ENCODE measurements at places on chromosomes 6 and 20.
A peak's percentile ranks its signal among the peaks of the same experiment; 100 is the strongest.

DNA sequence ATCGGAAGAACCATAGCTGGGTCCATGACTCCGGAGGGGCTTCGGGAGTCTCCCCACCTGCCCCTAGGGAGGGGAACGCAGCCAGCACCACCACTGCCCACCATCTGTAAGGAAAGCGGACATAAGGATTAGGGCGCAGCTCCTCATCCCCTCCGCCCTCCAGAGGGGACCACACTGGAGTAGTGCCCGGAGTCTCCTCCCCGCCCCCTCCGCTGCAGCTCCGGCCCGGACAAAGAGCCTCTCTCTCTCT, 628 bp downstream of the SLC35B2 start:
- DNase-seq, result no peak

- DNase-seq, result no peak
Observed at GRCh38 chr6:53436526-53437303, 88.0 kb upstream of the ELOVL5 start.

DNA sequence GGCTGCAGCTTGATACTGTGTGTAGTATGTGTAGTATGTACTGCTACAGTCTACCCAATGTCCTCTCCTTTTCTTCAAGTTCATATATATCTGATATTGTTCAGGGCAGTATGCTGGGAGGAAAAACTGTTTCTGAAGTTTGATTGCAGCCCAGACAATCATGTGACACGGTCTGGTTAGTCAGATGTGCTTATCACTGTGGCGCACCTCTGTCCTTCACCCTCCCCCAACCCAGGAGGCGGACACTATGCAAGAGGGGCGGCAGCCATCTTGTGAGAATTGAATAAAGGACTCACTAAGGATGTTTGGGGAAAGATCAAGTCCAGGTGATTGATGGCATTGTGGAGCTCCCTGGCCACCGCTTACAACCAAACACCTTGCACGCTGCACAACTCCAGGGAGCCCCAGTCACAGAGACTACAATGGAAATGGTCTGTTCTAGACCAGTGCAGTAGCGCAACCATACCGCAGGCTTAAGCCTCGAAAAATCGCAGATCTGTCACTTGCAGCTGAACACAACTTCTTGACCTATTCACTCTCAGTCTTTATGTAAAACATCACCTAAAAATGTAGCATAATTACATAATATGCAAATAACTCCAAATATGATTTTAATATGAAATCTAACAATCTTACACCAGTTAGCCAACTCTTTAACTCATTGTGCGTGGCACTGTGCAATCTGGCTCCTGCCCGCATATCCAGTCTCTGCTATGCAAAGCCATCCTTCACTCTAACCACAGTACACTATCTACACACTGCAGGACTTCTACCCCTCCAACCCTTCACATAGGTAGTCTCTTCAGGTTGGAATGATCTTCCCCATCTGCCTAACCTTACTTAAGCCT, 79.3 kb downstream of the VGLL2 start:
- DNase-seq, result no peak

DNA sequence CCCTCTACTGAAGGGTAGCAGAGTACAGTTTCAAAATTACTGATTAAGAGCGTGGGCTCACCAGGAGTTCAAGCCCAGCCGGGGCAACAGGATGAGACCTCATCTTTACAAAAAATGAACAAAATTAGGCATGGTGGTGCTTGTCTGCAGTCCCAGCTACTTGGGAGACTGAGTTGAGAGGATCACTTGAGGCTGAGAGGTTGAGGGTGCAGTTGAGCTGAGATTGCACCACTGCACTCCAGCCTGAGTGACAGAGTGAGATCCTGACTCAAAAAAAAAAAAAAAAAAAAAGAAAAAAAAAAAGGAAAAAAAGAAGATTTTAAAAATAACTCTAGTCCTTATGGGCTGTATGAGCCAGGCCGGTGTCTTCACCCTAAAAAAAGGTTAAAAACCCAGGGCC, 18.7 kb downstream of the PABPC1L start:
- DNase-seq, result no peak

GRCh38 chr20:57654998-57655808, 35.0 kb upstream of the ZBP1 start:
- no peak for DNase-seq

DNA sequence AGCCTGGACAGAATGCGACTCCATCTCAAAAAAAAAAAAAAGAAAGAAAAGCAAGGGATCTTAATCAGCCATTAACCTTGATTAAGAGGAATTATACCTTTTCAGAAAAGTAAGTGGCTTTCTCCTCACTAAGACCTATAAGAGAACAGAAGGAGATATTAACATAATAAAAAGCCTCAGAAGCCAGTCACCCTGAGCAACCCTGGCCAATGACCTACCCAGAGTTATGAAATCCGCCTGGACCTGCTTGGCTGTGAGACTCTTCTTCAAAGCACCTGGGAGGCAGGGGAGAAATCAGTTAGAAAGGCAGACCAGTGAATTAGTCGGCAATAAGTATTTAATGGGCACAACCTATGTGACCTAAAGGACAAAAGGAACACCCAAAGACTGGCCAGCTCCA, 32.7 kb upstream of the C20orf203 start:
- no peak for DNase-seq

- no peak for DNase-seq
Observed at GRCh38 chr6:141443668-141444289, 688.9 kb upstream of the GJE1 start.

DNA sequence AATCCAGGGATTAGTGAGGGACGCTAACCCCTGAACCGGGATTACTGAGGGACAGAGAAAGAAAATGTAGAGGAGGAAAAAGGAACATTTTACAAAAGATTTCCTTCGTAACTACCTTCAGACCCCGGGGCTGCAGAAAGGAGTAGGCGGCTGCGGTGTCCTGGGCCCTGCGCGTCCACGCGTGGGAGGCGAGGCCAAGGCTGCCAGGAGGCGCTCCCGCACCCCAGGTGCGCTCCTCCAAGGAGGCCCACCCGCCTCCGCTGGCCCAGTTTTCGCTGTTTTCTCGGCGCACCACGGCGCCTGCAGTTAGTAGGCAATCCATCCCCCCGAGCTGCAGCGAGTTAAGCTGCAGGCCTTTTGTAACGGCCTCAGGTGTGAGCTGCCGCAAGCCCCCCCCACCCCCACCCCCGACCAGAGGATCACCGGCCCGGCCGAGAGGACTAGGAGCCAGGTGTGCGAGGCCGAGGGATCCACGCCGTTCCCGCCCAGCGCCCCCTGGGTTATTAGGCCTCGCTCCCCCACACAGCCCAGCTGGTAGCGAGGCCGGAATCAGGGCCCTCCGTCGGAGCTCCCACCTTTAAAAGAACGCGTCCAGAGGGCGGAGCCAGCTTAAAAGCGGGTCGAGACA, 380.3 kb upstream of the ARID1B start:
- DNase-seq, result no peak

DNA sequence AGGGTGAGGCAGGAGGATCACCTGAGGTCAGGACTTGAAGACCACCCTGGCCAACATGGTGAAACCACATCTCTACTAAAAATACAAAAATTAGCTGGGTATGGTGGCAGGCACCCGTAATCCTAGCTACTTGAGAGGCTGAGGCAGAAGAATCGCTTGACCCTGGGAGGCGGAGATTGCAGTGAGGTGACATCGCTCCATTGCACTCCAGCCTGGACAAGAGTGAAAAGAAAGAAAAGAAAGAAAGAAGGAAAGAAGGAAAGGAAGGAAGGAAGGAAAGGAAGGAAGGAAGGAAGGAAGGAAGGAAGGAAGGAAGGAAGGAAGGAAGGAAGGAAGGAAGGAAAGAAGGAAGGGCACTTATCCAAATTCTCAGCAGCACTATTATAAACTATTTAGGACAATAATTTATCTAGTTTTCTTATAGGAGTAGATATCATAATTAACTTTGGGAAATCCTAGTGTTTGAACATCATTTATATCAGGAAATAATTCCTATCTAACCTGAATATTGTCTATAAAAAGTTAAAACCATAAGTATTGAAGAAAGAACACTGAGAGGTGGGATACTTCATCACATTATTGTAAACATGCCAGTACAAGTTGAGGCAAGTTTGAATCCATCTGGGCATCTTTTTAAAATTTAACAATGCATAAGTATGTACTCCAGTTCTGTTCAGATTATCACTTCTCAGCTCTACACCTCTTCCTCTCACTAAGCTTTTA, 305.5 kb downstream of the SLC35F1 start:
- DNase-seq, result no peak

DNA sequence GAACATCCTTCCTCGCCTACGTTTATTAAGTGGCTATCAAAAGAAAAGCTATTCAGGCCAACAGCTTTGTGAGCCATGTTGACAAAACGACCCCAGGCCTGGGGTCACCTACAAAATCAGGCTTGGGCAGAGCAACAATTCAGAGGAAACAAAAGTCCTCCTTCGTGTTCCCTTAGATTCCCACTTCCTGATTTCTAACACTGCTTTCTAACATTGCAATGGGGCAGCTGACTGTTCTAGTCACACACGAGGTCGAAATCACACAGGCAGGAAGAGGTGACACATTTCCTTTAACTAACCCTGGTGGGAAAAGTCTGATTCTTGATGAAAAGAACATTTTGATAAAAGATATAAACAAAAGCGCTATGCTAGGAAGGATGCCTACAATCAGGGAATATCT, 31.9 kb downstream of the WDR27 start:
- DNase-seq, result no peak

GRCh38 chr6:80548532-80548931, 442.1 kb downstream of the BCKDHB start:
- no peak for DNase-seq

DNA sequence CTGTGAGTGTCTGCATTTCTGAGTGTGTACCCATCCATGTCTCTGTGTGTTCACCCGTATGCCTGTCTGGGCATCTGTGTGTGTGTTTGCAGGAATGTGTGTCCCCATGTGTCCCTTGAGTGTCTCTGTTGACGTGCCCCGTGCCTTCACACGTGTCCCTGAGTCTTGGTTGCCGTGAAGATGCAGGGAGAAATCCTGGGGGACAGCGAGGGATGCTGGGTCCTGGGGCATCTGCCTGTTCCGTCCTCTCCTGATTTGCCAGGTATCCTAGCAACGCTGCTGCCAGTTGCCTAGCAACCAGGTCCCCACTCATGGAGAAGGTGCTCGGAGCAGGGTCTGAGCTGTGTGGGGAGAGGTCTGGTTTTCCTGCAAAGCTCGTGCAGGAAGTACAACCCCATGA, 6.0 kb upstream of the LKAAEAR1 start:
- DNase-seq, result no peak

- DNase-seq, result no peak
Observed at GRCh38 chr6:15689586-15690482, 27.0 kb upstream of the DTNBP1 start.

- no peak for DNase-seq
Observed at GRCh38 chr20:58228484-58229197, at the start of gene ANKRD60. ANKRD60 (minus strand) TSS chr20:58228653; CDS start chr20:58228653, 0 bp downstream.

GRCh38 chr6:39347906-39348585, 25.5 kb upstream of the KCNK16 start:
- peak; percentile 56 for DNase-seq

DNA sequence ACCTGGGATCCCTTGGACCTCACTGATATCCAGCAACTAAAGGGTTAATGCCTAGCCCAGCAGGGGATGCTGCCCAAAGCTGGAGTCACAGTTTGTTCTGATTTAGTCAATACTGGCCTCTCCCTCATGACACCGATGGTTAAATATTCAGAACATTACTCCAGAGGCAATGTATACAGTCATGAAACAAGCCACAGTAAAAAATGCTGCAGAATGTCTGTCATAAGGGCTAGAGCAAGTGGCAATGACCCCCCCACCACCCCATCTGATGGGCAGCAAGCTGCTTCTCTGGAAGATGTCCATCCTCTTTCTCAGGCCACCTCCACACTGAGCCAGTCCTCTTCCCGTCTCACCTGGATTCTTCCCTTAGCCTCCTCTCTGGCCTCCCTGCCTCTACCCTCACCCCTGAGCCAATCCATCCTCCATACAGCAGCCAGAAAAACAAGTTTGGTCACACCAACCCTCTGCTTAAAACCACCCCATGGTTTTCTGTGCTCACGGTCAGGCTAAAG, 99.0 kb upstream of the KCNG1 start:
- DNase-seq, result no peak

DNA sequence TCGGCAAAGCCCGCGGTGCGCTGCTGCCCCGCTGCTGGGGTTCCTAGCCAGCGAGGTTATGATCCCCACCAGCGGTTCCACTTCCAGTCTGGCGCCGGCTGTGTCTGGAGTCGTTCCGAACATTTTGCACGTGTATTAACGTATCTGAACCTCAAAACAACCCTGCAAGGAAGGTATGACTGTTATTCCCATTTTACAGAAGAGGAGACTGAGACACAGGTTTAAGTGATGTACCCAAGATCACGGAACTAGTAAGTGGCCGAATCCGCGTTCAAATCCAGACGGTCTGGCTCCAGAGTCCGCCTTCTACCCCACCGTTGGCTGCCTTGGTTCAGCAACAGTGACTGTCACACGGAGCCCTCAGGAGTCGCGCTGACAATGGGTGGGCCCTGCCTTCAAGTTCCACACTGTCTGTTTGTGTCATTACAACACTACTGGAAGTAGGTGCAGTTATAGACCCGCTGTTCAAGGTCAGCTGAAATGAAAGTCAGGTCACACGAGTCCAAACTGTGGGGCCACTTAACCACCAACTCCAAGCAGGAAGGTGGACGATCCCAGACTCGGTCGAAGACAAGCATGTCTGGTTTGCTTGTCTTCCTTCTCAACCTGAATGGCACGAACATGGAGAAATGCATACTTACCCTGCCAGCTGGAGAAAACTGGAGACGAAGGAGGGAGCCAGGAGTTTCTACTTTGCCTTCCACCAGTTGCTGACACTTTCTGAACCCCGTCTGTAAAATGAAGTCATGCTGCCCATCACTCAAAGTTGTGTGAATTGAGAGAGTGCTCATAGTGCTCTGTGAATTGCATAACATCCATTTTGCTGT, 803 bp upstream of the SRXN1 start:
- no peak for DNase-seq

DNA sequence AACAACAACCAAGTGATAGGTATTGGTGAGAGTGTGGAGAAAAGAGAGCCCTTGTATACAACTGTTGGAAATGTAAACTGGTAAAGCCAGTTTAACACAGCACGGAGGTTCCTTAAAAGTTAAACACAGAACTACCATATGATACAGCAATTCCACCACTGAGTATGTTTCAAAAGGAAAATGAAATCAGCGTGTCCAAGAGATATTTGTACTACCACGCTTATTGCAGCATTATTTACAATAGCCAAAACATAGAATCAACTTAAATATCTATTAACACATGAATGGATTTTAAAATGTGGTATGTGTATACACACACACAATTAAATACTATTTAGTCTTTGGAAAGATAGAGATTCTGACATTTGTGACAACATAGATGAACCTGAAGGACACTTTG, 1.1 kb downstream of the PTCHD4 start:
- no peak for DNase-seq

DNA sequence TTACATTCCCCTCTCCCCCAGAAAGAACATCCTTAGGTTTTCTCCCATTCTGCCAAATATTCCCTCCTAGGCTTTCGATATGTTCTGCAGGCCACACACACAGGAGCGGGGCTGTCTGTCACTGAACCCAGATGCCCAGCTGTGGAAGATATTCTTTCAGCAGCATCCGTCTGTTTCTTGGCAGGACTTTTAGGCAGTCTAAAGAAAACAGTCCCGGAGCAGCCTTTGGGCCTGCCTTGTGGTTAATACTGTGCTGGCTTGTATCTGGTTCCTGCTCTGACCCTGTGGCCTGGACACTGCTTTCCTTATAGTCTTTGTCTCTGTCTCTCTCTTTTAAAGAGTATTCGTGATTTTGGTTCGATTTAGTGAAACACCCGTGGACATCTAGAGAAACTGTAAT, 94.6 kb upstream of the SUPT3H start:
- no peak for DNase-seq

All from pancreas (tissue), 10 donors.